ENCODE measurements at places on chromosomes 11 and 22.

- no peak for DNase-seq
Measured at GRCh38 chr11:68610452-68611116, 73.8 kb upstream of the GAL start.

DNA sequence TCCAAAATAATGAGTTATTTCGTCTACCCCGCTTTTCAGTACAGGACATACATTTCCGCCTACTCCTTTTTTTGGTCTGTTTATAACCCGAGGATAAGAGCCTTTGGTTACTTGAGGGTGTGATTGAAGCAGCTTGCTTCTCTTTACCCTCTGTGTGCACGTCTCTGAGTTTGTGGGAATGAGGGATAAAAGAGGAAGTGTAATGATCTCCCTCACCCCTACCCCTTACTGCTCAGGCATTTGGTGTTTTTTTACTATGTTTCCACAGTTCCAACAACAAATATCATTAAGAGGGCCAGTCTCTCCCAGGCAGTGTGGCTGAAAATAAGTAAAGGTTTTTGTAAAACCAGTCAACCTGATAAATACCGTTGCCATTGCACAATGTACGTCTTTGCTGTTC lies 83.2 kb upstream of the GAL start:
- DNase-seq = no peak

DNA sequence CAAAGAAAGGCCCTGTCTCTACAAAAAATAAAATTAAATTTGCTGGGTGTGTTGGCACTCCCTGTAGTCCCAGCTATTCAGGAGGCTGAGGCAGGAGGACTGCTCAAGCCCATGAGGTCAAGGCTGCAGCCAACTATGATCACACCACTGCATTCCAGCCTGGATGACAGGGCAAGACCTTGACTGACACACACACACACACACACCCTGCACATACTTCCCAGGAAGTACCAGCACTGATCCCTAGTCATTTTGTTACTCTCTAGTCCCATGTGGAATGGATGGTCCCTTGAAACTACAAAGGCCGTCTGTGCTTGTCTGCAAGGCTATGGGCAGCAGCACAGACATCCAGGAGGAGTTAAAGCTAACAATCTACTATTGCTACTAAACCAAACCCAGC lies 59.7 kb upstream of the CYP2D6 start:
- DNase-seq = no peak

GRCh38 chr11:119745776-119746535 lies 17.0 kb upstream of the NECTIN1 start:
- no peak for DNase-seq

DNA sequence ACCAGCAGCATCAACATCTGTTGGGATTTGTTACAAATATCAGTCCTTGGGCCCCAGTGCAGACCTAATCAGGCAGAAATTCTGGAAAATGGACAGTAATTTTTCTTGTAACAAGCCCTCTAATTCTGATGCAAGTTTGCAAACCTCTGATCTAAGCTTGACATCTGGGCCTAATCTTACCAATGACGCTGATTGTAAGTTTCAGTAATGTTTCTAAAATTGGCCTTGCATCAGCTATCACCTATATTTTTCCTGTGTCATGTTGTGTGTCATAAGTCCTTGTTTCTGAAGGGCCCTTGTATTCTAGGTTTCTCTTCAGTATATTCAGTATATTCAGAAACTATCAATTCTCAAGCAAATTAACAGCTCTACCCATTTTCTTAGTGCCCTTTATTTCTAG lies 36.4 kb downstream of the ZNF215 start:
- DNase-seq = no peak

DNA sequence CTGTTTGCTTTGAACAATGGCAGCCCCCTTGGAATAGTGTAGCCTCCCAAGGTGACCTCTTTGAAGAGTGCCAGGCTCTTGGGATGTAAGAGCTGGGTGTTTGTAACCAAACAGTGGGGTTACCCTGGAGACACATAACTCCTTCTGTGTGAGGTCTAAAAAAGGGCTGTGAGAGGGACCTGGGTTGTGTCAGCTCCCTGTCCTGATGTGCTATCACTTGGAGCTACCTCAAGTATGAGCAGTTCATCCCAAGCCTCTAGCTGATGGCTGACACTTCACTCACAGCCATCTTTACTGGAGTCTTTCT lies 40.2 kb downstream of the TSPAN18 start:
- no peak for DNase-seq

DNA sequence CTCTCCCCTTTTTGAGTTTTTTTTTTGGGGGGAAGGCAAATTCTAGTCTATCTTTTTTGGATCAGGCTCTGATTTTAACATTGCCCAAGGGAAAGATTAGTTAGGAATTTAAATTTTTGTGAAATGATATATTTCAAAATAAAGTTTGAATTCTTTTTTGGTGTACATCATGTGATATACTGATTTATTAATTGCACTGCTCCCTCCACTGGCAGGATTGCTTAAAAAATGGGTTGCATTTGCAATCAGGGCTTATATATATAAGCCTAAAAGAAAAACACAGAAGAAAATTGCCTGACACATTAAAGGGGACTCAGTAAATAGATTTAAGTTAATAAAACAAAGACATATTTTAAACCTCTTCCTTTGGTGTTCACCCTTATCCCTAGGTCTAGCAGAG lies 1.2 kb downstream of the DYNC2H1 start:
- no peak for DNase-seq

DNA sequence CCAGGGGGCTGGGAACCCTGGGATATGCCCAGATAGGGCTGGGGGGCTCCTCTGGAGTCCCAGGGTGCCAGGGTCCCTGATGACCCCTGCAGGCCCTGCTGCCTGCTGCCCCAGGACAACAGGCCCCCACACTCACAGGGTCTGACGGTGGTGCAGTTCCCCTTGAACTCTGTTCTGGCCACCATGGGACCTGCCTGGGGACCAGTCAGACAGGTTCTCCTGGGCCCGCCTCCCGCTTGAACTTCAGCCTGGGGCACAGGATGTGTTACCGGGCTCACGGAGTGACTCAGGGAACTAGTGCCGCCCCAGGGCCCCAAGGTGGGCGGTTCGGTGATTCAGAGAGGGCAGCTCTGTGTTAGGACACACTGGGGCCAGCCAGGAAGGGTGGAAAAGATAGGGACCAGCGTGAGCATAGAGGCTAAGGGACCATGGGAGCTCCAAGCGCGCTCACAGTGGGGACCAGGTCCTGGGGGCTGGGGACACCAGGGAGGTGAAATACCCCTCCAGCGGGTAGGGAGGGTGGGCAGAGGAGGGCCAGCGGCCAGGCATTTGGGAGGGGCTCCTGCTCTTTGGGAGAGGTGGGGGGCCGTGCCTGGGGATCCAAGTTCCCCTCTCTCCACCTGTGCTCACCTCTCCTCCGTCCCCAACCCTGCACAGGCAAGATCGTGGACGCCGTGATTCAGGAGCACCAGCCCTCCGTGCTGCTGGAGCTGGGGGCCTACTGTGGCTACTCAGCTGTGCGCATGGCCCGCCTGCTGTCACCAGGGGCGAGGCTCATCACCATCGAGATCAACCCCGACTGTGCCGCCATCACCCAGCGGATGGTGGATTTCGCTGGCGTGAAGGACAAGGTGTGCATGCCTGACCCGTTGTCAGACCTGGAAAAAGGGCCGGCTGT lies 21.5 kb upstream of the TXNRD2 start:
- no peak for DNase-seq

DNA sequence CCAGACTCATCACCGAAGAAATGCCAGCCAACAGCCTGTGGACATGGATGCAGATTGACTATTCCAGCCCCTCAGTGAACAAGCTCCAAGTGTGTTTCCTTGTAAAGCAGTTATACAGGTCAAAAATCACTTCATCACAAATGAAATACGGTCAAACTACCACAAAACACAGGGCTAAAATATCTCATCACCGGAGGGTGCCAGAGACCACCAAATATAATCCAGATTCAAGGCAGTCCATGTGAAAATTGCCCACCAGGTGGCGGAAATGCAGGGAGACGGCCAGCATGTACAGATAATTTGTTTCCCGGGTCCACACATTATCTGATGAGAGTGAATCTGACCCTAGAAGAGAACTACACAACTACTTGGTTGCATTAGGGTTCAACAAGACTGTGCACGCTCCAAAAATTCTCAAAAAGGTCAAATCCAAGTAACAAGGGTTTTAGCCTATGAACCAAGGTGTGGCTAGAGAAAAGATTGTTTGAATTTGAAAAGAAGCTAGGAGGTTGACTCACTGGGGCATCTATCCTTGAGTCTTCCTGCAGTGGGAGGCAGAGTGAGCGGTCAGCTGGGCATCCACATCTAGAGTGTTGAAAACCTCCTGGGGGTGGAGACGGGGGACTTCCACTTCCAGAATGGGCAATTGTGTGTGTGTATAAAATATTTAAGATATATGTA lies 71.7 kb downstream of the IGLL5 start:
- DNase-seq = peak; percentile 59

DNA sequence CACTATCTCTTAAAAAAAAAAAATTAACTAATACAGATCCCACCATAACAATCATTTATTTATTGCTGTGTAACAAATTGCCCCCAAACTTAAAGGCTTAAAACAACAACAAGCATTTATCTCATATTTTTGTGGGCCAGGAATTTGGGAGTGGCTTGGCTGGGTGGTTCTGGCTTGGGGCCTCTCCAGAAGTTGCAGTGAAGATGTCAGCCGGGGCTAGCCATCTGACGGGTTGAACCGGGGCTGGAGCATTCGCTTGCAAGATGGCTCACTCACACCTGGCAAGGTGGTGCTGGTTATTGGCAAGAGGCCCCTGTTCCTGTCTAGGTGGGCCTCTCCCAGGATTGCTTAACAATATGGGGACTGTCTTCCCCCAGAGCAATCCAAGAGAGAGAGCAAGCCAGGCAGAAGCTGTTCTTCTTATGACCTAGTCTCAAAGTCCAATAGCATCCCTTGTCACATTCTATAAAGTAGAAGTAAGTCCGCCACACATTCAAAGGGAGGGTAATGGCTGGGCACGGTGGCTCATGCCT lies 29.5 kb downstream of the ACO2 start:
- DNase-seq = no peak

DNA sequence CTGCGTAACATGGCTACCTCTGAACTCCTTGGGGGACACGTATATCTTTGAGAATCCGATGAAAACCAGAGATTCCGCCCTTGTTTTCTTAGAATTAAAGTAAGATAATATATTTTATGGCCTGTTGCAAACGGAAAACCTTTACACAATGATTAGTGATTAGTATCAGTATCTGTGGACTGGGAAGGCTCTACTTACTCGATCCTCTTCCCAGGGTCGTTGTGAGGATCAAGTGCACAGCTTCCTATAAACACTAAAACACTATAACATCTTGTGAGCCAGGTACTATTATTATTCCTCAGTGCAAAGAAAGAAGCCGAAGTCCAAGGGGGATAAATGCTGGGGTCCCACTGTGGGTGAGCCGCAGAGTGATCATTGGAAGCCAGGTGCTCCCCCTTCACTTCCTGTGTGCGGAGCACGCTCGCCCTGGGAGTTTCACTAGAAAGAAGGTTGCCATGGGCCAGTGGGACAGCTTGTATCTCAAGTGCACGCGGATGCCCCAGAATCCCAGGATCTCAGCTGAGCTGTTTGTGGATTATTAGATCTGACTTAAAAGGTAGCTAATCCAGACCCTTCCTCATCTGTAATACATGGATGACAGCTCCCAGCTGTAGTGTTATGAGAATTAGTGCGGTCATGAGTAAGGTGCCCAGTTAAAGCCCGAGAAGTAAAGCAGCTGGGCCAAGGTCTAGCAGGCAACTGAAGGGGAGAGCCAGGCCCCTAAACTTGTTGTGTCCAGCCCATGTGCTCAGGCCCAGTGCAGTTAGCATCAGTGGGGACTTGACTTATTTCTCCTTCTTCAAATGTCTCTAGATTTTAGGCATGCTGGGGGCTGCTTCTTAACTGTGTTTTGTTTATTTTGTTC lies 839 bp downstream of the CBY1 start:
- no peak for DNase-seq

- no peak for DNase-seq
Measured at GRCh38 chr11:78961247-78961646, 386.6 kb upstream of the NARS2 start.

- DNase-seq = no peak
Measured at GRCh38 chr11:126214841-126215240, 3.3 kb downstream of the FAM118B start.

- no peak for DNase-seq
Measured at GRCh38 chr11:33545931-33546330, 154.7 kb downstream of the C11orf91 start.

DNA sequence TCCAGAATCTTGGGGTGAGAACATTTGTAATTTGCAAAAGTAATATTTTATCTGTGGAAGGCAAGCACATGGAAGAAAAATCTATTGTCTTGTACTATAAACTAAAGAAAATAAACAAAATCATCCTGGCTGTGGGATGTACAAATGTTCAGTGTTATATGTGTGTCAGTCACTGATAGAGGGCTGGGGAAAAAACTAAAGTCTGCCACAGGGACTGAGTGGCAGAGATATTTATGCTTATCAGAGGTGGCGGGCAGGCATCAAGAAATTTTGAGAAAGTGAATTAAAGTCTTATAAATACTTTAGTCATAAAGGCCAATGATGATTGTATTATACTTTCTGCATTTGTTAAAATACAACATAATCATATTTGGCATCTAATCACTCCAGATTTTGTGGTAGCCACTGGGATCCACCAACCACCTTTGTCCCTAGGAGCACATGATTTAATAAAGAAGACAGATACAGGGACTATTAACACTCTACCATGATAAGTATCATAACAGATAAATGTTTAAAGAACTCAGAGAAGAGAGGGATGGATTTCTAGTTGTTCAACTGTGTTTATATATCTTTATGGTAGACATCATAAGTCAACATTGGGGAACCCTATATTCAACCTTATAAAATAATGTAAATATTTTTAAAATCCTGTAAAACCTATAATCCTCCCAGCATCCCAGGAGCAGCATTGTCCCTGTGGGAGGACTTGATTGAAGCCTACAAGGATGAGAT lies 2.6 kb upstream of the ENDOD1 start:
- DNase-seq = no peak

- DNase-seq = no peak
Measured at GRCh38 chr22:43828998-43829782, 17.1 kb upstream of the EFCAB6 start.

Data from stimulated activated CD8-positive, alpha-beta memory T cell treated with anti-CD3 and anti-CD28 coated beads, Interleukin-15, amount 100 ng/mL, for 1 hour (primary cell).